ENCODE measurements at places on chromosomes 6 and 20.

DNA sequence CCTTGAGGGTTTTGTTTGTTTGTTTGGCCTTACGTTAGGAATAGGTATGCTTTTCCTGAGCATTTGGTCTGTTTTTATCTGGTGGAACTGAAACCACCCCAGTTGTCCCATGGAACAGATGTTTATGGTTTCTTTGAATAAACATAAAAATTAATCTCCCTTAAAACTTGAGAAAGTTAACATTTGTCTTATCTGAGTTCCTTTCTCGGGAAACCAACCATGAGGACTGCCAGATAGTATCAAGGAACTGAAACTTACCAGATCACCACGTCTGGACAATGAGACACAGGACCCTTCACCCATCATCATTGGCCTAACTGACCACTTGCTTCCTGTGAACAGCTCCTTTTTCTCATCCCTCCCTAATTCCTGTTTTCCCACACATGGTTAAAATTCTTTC is 15.3 kb upstream of the HECA start:
- no peak for DNase-seq

GRCh38 chr6:81031416-81031815 is 721.1 kb downstream of the TENT5A start:
- DNase-seq = no peak

DNA sequence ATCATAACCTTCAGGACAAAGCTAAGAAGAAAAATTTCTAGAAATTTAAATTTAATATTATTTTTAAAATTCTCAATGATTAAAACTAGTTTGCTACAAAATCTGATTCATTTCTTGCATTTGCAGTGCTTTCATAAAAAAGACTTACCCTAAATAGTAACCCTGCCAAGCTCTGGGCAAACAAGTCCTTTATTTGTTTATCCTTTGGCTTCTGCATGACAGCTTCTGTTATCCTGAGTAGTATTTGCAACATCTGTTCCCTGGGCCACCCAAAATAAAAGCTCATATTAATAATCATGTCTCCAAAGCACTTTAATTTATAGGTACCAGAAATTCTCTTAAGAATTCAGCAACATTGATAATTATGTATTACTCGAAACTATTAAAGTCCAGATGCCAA is 101.3 kb downstream of the RALGAPA2 start:
- no peak for DNase-seq

GRCh38 chr20:1934156-1934555 is 38.9 kb downstream of the SIRPA start:
- DNase-seq = no peak

DNA sequence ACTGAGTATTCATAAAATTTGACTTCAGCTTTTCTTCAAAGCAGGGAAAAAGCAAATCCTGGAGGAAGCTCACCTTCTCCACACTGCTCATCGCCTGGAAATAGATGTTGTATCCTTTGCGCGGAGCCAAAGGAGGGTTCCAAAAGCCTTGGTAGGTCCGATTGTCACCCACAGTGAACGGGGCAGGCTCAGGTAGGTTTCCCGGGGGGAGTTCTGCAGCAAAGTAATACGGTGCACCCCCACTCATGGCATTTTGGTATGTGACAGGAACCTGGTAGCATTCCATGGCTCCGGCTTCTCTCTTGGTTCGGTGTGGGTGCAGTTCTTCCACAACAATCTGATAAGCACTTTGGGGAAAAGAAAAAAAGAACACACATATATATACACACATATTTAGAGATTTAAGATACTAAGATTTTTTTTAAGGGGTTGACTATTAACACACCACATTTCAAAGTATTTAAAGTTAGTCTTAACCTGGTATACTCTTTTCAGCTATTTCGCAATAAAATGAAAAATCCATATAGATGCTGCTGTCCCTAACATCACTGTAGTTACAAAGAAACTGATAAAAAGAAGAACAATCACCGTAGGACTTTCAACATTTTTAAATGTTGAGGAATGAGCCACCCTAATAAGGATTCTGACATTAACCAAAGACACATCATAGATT is 166.7 kb upstream of the THEMIS start:
- DNase-seq = no peak

GRCh38 chr6:6201200-6201599 is 119.3 kb downstream of the F13A1 start:
- DNase-seq = no peak

DNA sequence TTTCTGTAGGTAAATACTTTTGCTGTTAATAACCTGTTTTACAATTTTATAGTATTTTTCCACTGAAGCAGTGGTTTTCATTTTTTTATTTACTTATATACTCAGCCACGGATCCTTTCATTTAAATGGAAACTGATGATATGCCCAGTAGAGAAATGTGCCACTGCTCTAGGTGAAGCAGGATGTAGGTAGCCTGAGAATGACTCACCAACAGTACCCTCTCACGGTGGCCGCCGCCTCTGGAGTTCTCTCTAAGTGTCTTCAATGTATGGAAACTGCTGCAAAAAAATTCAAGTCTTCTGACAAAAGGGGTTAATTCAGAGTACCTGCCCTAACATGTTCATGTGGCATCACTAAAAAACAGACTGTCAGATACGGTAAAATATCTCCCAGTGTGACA is 6.4 kb downstream of the EYA4 start:
- DNase-seq = no peak

- no peak for DNase-seq
These were observed 21.7 kb upstream of the SLCO4A1 start for GRCh38 chr20:62620625-62621024.

- no peak for DNase-seq
These were observed 16.1 kb upstream of the SAMHD1 start for GRCh38 chr20:36967636-36968035.

DNA sequence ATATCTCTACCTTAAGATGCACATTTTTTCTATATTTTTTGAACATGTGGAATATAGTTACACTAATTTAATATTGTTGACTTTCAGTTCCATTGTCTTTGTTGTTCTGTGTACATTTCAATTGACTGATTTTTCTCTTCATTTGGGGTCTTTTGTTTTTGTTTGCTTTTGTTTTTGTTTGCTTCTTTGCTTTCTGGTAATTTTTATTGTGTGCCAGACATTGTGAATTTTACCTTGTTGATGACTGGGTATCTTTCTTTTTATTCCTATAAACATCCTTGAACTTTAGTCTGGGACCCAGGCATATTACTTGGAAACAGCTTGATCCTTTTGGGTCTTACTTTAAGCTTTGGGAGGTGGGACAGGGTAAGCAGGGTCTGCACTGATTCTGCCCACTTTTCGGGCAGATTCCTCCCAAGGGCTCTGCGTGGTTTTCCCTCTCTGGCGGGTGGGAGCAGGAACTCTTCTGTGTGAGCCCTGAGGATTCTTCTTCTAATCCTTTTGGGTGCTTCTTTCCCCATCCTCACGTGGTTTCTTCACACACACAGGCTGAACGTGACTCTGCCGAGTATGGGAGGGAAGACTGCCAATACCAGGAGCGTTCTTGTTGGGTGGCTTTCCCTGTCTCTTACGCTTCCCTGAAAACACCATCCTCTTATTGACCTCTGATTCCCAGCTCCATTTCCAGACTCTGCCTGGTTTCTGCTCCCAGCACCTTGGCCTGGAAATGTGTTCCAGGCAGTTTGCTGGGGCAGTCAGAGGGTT is 200.5 kb downstream of the ARID1B start:
- no peak for DNase-seq

DNA sequence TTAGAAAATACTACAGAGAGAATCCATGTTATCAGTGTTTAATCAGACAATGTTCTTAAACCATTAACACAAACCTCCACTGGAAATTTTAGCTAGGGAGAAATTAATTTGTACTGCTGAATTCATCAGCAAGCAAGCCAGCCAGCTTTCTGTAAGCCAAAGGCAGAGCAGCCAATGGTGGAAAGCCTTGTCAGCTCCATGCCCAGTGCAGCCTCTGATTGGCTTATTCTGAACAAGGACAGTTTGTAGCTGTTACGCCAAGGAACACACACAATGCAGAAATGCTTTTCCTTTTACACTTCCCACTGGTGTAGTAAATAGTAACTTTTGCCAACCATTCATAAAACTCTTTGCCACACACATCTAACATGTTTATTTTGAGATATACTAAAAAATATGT is 265.0 kb downstream of the TENT5A start:
- DNase-seq = no peak
